ENCODE measurements at places on chromosomes 3 and 15.

DNA sequence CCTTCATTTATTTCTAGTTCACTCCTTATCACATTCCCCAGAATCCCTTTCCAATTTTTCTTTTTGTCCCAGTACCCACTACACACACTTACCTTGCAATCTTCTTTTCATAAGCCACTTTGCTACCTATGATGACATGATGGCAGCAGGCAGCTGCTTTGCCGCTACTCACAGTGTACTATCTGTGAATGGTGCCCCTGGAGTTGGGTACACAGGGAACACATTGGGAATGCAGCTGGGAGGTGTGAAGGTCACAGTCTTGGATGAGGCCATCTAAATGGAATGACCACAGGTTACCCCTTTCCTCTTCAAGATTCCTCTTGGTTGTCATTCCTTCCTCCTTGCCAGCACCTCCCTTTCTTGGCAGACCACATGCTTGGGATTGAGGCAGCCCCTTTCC is 20.8 kb upstream of the TNIK start:
- no peak for DNase-seq

DNA sequence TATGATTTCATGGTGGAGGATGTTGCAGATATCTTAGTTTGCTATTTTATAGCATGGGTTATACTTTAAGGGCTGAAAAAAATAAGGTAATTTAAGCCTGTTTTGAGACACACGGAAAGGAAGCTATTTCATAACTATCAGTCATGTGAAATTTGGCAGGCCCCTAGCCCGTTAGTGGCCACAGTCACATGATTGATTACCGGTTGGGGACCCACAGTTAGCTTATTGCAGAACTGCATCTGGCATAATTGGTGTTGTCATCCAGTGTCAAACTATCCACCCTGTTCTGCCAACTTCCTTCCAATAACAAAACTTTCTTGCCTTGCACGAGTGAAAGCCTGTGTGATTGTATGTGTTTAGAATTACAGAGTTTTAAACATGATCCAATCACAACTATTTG is 35.2 kb downstream of the FNDC3B start:
- no peak for DNase-seq

DNA sequence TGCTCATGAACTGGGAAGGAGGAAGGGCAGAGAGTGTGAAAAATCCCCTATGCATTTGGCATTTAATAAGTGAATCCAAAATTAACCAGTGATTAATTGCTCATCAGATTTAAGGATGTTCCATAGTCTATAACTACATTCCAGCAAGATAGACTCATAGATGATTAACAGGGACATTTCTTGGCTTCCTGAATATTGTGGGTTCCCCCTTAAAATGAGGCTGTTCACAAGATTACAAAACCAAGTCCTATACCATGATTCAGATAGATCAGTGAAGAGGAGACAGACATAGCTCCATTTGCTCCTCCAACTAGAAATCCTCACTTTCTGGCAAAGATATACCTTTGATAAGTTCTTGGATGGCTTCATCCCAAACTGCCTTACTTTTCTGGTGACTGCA is 15.4 kb downstream of the RASGRP1 start:
- DNase-seq: no peak

GRCh38 chr3:134378384-134378783 is 4.1 kb upstream of the AMOTL2 start:
- peak; percentile 38 for DNase-seq

GRCh38 chr3:42635111-42635510 is 18.4 kb upstream of the ZBTB47 start:
- no peak for DNase-seq

- no peak for DNase-seq
These were observed 118.1 kb downstream of the OPA1 start for GRCh38 chr3:193711166-193711485.

DNA sequence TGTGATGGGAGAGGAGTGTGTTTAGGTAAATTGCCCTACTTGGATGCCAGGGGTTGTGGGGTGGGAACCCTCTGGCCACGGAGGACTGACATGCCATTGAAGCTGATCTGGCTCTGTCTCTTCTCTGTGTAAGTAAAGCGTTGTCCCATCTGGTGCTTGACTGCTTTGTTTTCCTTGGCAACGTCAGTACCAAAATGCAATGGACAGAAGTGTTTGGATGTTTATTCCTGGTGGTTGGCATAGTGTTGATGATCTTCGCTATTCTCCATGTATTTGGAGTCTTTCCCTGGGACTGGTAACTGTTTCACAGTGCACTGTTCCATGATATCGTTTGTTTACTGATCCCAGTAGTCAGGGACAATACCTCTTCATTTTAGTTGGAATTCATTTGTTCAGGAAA is 130.5 kb upstream of the MCTP2 start:
- DNase-seq: no peak

GRCh38 chr3:101036676-101037075 is 43.5 kb upstream of the ABI3BP start:
- no peak for DNase-seq

GRCh38 chr15:75200391-75200764 is 1.3 kb upstream of the C15orf39 start:
- DNase-seq: no peak

DNA sequence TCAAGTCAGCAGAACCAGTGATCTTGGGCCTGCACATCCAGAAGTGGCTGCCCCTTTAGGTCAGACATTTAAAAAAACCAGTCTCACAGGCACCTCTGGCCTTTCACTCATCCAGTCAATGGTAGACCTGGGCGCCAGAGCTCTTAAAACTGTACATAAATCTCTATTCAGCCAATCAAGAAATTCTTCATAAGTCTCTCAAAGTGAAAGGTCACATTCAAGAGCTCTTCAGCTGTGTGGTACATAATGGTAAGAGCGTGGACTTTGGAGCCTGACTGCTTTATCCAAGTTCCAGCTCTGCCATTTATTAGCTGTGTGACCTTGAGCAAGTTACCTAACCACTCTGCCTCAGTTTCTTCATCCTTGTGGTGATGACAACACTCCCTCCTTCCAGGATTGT is 22.3 kb upstream of the MORF4L1 start:
- no peak for DNase-seq

- no peak for DNase-seq
These were observed 53.2 kb downstream of the CCDC54 start for GRCh38 chr3:107430214-107430995.

DNA sequence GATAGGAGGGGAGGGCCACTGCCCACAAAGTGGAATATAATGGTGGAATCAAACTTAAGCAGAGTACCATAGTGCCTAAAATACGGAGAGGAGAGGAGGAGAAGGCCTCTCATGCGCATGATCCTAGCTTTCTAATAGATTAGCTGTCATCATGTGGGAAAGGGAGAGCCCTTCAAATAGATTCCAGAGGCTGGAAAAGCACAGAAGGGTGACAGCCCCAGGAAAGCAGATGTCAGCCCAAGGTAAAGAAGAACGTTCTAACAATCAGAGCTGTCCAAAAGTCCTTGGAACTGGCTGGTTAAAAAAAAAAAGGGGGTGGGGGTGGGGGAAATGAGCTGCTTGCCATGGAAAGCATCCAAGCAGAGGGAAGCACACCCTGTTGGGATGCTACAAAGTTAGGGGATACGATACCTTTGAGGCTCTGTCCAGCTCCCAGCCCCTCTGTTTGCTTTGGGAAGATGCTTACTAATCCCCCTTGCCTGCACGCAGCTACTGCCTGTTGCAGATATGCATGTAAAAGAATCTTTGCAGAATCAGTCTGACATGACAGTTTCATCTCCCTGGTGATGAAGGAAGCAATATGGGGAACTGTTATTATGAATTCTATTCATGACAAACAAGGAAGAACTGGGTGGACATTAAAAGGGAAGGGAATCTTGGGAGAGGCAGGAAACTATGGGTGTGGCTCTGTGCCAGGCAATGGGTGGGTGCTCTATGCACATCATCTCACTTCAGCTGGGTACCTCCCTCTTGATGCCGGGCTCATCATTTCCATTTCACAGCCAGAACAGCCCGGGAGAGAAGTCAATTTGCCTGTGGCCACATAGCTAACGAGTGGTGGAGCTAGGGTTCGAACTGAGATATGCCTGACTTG is 10.1 kb upstream of the LMCD1 start:
- no peak for DNase-seq

DNA sequence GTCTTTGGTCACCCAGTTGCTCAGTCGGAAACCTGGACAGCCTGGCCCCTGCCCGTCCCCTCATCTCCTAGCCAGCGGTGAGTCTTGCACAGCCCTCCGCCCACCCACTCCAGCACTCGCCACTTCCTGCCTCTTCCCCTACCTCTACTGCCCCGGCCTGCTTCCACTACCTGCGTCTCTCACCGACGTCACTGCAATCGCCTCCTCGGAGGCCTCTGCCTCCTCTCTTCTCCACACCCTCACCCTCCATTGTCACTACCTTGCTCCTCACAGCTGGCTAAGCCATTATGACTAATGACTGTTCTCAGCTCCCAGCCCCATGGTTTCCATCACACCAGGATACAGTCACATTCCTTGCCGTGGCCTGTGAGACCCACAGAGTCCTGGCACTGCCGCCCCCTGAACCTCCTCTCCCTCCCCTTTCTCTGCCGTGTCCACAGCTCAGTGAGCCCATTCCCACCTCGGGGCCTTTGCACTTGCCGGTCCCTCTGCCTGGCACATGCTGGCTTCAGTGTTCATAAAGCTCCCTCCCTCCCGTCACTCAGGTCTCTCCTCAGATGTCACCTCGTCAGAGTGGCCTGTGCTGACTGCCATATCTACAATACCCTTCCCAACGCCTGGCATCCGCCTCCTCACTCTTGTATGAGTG is 104.8 kb downstream of the FBLN2 start:
- no peak for DNase-seq

- no peak for DNase-seq
These were observed 23.4 kb upstream of the DYNC1LI1 start for GRCh38 chr3:32593903-32594525.

Measured in NCI-H446 (cell line).